Activated CD8-positive, alpha-beta memory T cell treated with anti-CD3 and anti-CD28 coated beads, Interleukin-2, amount 10 ng/mL, durations not matched to agents 7 days and 5 days (primary cell): ENCODE measurements at places on chromosomes 6 and 20. TPM values are rescaled to one million over a fixed set of nuclear protein-coding genes. Genes with fewer than 3 reads are reported as not detected.

GRCh38 chr20:47998736-47999135 is 213.5 kb upstream of the SULF2 start:
- DNase-seq, result no peak

The FNDC11 gene
- 0.14 TPM for total RNA-seq

The LKAAEAR1 gene
- total RNA-seq, result not detected

- no peak for DNase-seq
These were observed 2.9 kb upstream of the CST1 start for GRCh38 chr20:23753589-23753988.

DNA sequence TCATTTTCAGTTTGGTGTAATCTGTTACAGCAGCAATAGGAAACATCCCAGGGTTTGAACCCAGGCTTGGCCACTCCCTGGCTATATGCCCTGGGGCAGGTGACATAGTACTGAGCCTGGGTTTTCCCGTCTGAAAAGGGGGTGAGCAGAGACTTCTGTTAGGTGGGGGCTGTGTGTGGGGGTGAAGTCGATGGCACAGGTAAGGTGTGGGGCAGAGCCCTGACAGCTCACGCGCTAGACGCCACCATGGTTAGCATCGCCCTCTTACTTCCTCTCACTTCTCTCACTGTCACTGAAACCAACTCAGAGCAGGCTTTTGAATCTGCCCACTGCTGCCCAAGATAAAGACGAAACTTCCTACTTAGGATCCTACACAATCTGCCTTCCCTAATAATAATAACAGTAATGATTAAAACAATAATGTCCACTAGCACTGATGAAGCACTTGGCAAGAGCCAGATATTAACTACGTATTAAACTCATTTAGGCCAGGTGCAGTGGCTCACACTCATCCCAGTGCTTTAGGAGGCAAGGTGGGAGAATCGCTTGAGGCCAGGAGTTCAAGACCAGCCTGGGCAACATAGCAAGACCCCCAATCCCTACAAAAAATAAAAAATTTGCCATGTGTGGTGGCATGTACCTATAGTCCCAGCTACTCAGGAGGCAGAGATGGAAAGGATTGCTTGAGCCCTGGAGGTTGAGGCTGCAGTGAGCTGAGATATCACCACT is 117.9 kb upstream of the PTPN1 start:
- no peak for DNase-seq

- DNase-seq, result peak; percentile 85
These were observed 11.3 kb downstream of the NFATC2 start for GRCh38 chr20:51531141-51531710.

- no peak for DNase-seq
These were observed 81.1 kb downstream of the PLCG1 start for GRCh38 chr20:41218466-41218865.

DNA sequence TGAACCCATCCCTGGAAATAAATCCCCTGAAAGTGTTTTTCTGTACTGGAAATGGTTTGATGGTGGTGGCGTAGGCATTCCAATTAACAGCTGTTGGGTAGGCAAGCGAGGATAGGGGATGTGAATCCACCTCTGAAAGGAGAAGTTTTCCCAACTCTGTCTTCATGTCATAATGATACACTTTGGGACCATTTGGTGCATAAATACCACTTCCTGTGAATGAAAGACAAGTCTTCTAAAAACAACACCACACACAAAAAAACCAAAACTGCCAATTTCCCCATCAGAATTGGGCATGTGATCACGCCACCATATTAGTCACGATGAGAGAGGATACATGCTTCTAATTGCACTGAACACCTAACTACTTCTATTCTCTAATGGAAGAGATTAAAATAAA is 6.4 kb downstream of the VNN2 start:
- DNase-seq, result peak; percentile 60

- no peak for DNase-seq
These were observed 515.2 kb downstream of the MAFB start for GRCh38 chr20:40173872-40174271.

DNA sequence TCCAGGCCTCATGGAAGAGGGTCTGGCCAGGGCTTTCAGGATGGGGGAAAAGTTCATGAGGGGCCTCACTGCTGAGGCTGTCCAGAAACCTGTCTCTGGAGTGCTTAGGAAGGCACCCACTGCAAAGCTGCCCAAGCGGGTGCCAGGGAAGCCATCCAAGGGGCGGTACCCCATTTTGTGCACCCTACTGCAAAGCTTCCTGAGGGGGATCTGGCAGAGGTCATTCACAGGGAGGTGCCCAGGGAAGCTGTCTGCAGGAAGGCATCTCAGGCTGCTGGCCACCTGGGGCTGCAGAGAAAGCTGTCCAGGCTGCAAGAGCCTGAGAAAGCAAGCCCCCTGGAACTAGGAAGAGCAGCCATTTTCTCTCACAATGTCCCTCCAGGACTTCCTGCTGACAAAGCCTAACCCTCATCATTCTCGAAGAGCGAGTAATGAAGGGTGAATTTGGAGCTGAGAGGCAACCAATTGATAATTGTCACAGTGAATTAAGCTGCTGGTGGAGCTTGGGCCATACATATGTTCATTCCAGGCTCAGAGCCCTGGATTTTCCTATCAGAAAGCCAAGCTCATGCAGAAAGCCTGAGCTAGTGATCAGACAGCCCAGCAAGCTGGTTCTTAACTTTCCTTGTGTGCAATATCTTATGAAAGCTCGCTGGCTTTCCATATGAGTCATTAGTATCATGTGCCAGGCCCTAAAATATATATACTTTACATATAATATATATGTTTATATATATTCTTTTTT is 62.2 kb upstream of the SLC22A16 start:
- no peak for DNase-seq

The PACRG gene
- total RNA-seq, result not detected

DNA sequence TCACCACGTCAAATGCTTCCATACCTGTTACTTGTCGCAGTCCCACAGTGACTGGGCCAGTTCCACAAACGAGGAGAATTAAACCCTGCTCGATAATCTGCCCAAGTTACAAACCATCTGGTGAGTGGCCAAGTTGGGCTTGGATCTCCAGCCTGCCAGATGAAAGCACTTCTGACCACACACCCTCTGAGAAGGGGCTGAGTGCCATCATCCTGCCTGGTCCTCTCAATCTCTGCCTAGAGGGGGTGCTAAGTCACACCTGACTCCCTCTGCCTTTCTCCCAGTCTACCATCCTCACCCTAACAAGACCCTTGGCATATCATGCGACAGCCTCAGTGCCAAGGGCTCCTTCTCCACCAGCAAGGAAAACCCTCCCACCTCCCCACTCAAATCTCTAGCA is 15.8 kb downstream of the RRP36 start:
- DNase-seq, result no peak

The WFDC2 gene
- not detected for total RNA-seq

DNA sequence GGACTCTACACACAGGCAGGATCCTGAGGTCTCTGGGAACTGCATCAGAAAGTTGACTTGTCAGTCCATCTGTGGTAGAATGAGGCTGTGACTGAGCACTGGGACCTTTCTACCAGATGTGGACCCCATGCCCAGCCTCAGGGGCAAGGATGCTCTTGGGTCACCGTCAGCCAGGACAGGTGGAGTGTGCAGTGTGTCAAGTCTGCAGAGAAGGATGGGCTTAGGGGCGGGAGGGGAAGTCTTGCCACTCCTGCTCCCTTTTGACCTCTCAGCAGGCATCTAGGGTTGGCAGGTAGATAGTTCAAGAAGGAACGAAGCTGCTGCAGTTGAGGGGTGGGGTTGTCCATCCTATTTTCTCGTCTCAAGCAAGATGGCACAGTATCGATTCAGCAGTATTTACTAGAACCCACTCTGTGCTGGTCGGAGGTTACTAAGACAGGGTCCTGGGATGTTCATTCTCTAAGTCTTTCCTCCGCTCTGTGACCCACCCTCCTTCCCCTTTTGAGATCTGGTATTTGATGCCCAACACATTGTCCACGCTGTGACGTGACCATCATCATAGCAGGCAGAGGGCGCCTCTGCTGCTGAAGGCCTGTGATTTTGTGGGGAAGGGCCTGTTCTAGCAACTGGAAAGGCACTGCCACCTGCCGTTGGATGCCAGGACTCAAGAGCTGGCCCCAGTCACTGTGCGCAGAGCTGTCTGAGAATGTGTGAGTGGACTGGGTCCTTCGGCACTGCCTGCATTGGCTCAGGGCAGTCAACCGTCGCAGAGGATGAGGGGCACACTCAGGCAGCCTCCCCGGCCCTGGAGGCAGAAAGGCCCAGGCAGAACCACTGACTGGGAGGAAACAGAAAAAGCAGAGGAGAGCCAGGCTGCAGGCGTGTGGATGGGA is 23.2 kb downstream of the RBCK1 start:
- peak; percentile 58 for DNase-seq

The EPM2A gene
- total RNA-seq, result 7.0 TPM

DNA sequence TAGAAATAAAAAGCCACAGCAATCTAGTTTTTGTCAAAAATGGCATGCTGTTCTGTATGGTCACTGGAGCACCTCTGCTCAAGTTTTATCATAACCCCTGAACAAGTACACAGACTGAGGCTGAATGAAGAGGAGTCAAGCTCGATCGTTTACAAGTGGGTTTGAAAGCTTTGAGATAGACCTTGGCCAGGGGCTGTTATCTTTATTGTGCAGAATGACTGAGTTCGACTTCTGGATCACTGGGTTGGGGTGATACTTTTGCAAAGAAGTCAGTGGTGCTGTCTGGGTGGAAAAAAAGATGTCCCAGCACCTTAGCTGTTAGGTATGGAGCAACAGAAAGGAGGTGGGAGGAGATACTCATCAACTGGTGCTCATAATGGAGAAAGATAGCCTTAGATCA is 446.0 kb downstream of the HACE1 start:
- no peak for DNase-seq

- no peak for DNase-seq
These were observed 209.3 kb upstream of the CDH4 start for GRCh38 chr20:61042506-61043385.

DNA sequence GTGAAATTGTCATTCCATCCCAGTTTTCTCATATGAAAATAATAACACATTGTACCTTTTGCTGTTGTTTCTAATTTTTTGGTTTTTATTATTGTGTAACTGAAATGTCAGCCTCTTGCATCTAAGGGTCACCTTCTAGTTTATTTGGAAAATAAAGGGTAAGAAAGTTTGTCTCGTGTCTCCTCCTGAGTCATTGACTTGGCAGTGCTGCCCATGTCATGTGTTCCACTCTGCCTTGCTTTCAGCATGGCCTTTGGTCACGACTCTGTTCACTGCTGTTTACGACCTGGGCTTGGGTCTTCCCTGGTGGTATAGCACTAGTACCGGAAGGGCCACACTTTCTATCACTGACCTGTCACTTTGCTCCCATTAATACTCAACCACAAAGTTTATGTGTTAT is 171.4 kb upstream of the RSPO3 start:
- no peak for DNase-seq

GRCh38 chr6:167787896-167788562 is 38.7 kb upstream of the AFDN start:
- no peak for DNase-seq

The GPLD1 gene
- total RNA-seq, result 0.42 TPM

GRCh38 chr6:152119831-152120230 is 312.3 kb downstream of the ESR1 start:
- no peak for DNase-seq

The CD24 gene
- total RNA-seq, result 0.23 TPM

GRCh38 chr6:309947-310346 is 17.7 kb downstream of the DUSP22 start:
- no peak for DNase-seq

DNA sequence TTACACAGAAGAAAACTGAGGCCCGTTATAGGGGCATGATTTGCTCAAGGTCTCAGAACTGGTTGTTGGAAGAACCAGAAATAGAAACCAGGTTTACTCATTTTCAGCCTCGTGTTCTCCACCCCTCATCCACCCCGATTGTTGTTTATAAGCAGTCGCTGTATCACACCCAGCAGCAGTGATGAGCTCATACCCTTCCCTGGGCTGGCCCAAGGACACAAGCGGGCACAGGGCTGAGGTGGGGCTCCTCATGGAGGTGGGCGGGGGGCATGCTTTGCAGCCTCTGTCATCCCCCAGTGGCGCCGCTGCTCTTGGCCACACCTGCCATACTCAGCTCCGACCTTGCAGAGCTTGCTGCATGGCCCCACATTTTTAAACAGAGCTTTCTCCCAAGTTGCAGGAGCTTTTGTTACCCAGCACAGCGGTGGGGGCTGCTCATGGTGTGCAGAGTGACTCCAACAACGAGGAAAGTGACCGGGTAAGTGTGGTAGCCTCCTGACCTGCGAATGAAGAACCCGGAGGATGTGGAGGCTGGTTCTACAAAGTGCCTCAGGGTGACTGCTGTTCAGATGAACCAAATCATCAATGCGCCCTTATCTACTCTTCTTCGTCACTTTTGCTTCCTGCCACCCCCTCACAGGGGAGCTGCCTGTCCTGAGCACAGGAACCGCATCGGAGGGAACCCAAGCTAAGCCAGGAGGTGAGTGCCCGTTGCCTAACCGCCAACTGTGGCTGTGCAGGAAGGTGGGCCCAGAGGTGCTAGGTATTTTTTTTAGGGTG is 43.6 kb upstream of the NKX2-2 start:
- DNase-seq, result peak; percentile 44

DNA sequence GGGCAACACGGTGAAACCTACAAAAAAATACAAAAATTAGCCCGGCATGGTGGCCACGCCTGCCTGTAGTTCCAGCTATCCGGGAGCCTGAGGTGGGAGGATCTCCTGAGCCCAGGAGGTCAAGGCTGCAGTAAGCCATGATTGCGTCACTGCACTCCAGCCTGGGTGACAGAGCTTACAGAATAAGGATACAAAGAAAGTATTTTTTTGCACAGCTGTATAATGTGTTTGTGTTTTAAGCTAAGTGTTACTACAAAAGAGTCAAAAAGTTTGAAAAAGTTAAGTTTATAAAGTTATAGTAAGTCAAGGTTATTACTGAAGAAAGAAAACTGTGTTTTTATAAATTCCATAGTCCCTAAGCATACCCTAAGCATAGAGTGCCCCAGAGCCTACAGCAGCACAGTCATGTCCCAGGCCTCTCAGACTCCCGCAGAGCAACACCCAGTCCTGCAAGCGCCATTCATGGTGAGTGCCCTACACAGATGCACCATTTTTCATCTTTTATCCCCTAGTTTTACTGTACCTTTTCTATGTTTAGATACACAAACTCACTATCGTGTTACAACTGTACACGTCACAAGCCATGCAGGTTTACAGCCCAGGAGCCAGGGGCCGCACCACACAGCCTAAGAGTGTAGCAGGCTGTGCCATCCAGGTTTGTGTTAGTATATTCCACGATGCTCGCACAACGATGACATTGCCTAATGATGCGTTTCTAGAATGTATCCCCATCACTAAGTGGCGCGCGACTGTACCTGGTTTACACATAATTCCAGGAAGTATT is 22.4 kb downstream of the TAF4 start:
- no peak for DNase-seq

- no peak for DNase-seq
These were observed 3.0 kb upstream of the TGM2 start for GRCh38 chr20:38167851-38168760.

- no peak for DNase-seq
These were observed 7.0 kb upstream of the ZNFX1 start for GRCh38 chr20:49284818-49285217.

DNA sequence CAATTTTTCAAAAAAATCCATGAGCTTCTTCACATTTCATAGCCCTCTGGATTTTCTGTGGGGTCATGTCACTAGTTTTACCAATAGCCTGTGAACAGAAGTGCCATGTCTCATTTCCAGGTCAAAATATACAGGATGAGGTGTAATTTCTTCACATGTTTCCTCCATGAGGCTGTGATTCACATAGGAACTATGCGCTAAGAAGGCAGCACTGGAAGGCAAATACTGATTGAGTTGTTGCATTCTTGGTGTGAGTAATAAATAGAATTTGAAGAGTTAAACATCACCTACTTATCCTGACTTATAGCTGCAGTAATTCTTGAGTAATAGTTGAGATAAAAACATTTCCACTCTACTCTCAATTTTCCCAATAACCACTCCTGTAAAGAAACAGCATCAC is 442.3 kb downstream of the HAO1 start:
- no peak for DNase-seq

GRCh38 chr6:54058236-54058635 is 53.0 kb upstream of the MLIP start:
- DNase-seq, result no peak
